NCI-H187 (cell line): ENCODE measurements at places on chromosomes 2 and 18.

DNA sequence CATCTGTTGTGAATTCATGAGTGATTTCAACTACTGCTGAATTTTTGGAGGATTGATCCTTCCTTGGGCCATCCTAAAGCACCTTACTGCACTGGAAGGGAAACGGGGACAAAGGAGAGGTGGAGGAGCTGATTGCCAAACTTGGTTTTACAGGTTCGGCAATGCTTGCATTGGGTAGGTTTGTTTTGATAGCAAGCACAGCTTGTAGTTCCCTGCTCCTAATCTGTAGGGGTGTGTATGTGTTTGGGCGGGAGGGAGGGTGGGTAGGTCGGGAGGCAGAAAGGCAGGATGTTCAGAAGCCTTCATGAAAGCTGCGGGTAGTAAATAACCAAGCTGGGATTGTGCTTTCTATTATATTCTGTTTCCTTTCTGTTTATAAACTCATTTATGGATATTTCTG lies 24.6 kb downstream of the PHLPP1 start:
- no peak for DNase-seq

DNA sequence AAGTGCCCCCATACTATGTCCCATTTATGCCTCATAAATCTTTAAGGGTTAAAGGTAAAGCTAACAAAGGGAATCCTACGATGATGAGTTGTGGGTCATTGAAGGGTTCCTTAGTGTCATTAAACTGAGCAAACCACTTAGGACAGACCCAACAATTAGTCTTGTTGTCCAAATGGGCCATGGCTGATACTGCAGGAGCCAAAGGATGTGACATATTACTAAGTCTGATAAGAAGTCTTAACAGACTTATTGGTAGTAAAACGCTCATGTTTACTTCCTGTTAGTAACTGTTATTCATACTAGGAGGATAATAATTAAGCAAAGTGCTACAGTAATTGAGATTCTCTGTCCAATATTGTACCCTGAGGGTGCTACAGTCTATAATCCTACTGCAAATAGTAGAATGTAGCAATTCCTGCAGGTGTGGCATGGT lies 96.8 kb downstream of the PTPN4 start:
- no peak for DNase-seq

DNA sequence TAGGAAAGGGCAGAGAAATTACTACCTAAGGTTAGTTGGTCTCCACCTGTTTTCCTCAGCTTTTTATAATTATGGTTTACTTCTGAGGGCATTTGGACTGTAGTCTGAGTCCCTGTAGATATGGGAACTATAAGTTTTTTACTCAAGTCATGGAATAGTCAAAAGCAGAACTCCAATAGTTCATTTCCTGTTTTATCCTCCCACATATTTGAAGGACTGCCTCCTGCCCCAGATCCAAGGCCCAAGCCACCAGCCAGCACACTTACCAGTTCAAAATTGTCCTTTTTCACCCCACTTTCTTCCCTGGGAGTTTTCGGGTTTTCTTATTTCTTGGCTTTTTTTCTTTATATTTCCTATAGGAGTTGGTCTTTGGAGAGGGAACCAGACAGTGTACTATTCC lies 164.1 kb downstream of the MBD5 start:
- no peak for DNase-seq

- DNase-seq: no peak
Measured at GRCh38 chr2:139367416-139367815, 587.2 kb upstream of the NXPH2 start.

DNA sequence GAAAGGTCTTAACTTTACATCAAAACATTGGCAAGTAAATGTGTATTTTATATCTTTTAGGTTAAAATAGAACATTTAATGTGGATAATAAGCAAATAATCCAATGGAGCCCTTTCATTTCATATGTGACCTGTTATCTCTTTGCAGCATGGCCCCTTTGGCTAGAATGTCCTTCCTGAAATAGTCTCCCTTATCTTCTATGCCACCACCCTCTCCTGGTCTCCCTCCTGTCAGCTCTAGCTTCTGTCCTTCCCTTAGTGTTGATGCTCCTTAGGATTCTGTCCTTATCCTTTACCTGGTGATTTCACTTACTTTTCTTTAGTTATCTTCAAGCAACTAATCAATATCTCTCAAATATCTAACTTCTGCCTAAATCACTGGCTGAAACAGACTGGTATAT lies 87.1 kb upstream of the TFCP2L1 start:
- no peak for DNase-seq

DNA sequence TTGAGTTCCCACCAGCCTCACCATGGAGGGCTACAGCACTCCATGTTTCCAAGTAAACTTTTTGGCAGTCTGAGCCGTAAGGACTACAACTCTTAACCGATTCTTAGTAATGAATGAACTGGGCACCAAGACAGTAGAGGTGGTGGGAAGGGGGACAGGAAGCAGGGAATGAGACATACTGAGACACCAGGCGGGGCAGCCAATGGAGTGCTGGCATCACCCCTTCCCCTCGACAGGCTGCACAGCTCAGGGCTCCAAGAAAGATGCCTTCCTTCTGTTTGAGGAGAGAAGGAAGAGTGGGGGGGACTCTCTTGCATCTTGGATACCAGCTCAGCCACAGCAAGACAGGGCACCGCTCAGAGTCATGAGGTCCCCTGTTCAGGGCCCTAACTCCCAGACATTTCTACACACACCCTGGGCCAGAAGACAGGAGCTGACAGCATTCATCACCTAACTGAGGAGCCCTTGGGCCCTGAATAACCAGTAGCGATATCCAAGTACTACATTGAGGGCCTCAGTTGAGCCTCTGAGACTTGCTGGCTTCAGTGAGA lies 45.2 kb downstream of the USP34 start:
- no peak for DNase-seq

DNA sequence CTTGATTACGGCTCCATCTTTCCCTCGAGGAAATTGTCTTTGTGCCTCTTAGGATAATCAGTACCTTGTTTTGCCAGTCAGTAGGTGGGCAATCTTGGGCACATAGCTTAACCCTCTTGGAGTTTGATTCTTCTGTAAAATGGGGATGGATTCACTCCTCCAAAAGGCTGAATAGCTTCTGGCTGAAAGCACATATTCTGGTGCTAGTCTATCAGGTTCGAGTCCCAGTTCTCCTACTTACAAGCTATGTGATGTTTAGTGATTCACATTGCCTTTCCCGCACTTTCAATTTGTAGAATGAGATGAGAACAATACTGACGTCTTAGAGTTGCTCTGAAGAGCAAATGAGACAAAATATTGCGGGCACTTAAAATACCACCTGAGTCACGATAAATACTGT lies 43.9 kb downstream of the ATIC start:
- no peak for DNase-seq

DNA sequence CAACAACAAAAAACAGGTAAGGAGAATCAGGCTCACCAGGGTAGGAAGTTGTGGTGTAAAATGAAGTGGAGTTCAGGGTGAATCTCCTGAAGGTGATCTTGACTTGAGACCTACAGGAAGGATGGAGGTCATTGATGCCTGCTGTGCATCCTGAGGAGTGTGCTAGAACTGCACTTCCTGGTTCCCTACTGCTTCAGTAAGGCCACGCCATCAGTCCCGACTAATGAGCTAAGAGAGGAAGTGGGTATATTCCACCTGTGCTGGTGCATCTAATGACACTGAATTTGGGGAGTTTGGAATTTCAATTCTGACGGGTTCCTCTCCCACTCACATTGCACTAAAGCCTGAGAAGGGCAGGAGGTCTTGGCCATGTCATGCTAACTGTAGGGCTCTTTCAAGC lies 349.3 kb upstream of the SLC14A2 start:
- no peak for DNase-seq

- no peak for DNase-seq
Measured at GRCh38 chr2:176039375-176039774, 37.3 kb upstream of the LNPK start.

- DNase-seq: no peak
Measured at GRCh38 chr2:46803911-46804670, 111.5 kb downstream of the MCFD2 start.

DNA sequence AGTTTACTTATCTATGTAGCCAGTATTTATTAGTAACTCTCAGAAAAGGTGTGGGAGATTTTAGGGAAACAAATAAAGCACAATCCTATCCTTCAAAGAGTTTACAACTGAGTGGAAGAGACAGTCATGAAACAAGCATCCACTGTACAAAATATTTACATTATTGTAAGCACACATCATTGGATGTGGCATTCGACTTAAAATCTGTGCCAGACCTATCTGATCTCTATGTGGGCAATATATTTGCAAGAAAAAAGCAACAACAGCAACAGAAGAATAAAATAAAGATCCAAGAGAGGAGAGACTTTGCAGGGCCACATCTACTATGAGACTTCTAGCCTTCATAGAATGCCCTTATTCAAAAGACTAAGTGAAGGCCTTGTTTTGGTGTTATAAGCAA lies 882.1 kb upstream of the PIK3C3 start:
- no peak for DNase-seq

DNA sequence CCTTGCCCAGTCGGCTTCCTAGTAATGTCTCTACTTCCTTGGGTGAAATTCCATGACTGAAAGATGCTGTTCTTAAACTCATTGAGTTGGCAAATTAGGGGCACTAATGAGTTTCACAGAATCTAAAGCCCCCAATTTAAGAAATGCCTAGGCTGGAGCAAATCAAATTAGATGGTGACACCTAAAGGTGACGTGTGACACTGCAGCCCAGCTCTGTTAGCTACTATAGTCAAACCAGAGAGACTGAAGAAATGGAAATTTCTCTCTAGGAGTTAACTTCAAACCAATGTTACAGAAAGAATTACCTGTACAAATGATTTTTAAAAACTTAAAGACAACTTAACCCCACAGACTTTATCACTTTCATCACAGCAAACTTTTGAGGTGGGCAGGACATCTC lies 37.2 kb downstream of the LCT start:
- DNase-seq: no peak

- DNase-seq: no peak
Measured at GRCh38 chr18:22701795-22702194, 231.3 kb upstream of the RBBP8 start.

GRCh38 chr18:58732471-58732870 lies 61.2 kb downstream of the MALT1 start:
- no peak for DNase-seq

DNA sequence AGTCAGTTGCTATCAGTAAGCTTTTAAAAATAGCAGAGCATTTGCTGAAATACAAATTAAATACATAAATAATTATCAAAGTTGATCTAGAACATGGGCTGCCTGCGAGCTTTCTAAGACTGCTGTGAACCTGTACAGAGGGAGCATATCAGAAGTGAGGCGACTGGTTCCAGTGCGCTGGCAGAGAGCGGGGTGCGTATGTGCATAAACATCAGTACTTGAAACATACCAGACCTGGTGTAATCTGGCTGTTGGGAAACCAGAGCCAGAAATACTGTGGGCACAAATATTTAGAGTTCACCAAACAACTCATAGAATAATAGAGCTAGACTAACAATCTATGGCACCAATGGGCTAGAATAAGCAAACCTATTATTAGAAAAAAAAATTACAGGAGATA lies 27.3 kb downstream of the PDIA6 start:
- DNase-seq: no peak

- no peak for DNase-seq
Measured at GRCh38 chr2:64615192-64615763, 38.4 kb downstream of the SERTAD2 start.

DNA sequence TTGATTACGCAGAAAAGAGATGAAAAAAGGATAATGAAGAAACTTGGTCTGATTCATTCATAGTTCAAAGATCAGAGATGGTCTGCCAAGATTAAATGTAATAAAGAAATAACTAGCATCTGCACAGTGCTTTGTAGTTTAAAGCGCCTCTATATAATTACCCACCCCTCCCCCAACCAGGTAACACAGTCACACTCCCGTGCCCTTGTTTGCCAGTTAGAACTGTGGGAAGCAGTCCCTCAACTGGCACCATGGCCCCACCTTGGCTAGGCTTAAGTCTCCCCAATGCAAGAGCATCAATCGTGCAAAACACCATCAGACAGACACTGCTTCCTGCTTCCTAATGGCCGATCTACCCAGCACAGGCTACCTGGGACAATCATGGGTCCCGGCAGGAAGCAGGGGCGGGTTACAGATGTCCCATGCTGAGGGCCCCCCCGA lies 11.6 kb downstream of the ADCY3 start:
- no peak for DNase-seq

DNA sequence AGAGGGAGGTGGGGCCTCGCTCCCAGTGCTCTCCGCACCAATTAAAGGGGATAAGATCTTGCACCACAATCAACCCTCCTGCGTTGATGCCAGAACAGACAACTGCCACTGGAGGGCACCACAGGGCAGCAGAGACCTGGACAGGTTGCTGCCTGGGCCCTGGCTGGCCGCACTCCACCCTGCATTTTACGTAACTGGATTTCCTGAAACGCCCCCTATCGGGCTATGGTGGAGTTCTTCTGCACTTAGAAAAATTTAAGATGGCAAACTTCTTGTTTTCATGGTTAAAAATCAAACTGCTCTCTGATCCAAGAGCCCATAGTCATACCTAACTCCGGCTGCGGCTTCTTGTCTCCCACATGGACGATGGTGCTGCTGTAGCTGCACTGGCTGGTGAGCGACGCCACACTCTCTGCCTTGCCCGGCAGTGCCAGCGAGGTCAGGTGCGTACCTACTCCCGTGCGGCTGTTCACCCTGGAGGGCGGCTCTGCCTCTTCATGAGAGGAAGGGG lies 16.8 kb upstream of the HES6 start:
- no peak for DNase-seq

DNA sequence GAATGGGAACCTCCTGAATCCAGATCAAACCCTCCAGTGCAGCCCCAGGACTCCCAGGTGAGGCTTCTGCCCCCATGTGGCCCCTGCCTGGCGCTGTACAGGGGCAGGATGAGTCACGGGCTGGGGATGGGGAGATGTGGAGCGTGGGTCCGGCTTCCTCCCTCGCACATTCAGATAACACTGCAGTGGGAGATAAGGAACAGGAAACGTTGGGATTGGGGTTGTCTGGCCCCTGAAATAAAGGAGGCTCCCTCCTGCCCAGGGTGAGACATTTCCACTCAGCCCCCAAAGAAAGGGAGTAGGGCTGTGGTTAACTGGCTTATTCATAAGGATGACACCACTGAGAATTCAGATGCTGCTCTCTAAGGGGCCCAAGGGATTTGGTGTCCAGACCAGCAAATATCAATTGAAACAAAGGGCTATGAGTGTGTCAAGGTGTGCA lies 30.7 kb downstream of the IGFBP5 start:
- DNase-seq: no peak
